ENCODE measurements at places on chromosomes 1 and 21.
A peak's percentile ranks its signal among the peaks of the same experiment; 100 is the strongest.

GRCh38 chr1:14543191-14543840, 55.2 kb upstream of the KAZN start:
- H3K36me3 ChIP-seq, result no peaks in the 10 kb centered on the region
- H3K4me1 ChIP-seq, result no peaks in the 10 kb centered on the region
- no peak for DNase-seq
- H3K4me3 ChIP-seq, result no peak overlapping the region
- H3K27ac ChIP-seq, result no peak overlapping the region

DNA sequence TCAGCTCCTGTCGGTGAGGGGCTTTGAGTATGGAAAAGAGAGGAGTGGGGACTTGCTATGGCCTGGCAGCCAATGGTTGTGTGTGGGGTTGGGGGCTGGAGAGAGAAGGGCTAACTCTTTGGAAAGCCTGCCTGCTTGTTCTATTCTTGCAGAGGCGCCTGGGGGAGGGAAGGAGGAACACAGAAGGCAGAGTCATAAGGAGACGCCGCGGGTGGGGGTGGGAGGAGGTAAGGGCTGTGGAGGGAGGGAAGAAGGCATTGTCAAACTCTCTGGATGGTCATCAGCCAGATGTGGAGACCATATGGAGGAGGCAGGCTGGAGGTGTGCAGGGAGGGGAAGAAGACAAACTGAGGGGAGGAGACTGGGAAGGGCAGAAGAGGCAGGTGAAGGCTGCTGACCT, 70.0 kb downstream of the PLXNA2 start:
- H3K27ac ChIP-seq, result no peak overlapping the region
- H3K36me3 ChIP-seq, result no peaks in the 10 kb centered on the region
- H3K27me3 ChIP-seq, result peaks cover 27% of the 10 kb centered on the region
- H3K4me1 ChIP-seq, result no peaks in the 10 kb centered on the region
- DNase-seq, result no peak
- H3K4me3 ChIP-seq, result no peak overlapping the region

- no peaks in the 10 kb centered on the region for H3K4me1 ChIP-seq
- DNase-seq, result no peak
- no peak overlapping the region for H3K27ac ChIP-seq
- H3K27me3 ChIP-seq, result peaks cover 2% of the 10 kb centered on the region
Measured at GRCh38 chr1:162908236-162908635, 47.3 kb upstream of the CCDC190 start.

GRCh38 chr1:169853341-169853740, 40.4 kb downstream of the SCYL3 start:
- H3K4me1 ChIP-seq, result no peaks in the 10 kb centered on the region
- no peak for DNase-seq
- H3K27me3 ChIP-seq, result no peaks in the 10 kb centered on the region
- no peak overlapping the region for H3K4me3 ChIP-seq
- H3K36me3 ChIP-seq, result peaks cover 68% of the 10 kb centered on the region
- H3K27ac ChIP-seq, result no peak overlapping the region

GRCh38 chr1:5637171-5637570, 355.1 kb downstream of the NPHP4 start:
- no peak overlapping the region for H3K27ac ChIP-seq
- peaks cover 10% of the 10 kb centered on the region for H3K27me3 ChIP-seq
- H3K36me3 ChIP-seq, result no peaks in the 10 kb centered on the region
- no peaks in the 10 kb centered on the region for H3K4me1 ChIP-seq
- DNase-seq, result peak; percentile 38

GRCh38 chr1:85047144-85047471, 1.2 kb downstream of the MCOLN3 start:
- H3K27ac ChIP-seq, result no peak overlapping the region
- DNase-seq, result no peak
- H3K4me3 ChIP-seq, result peak overlapping the region; percentile 51
- no peaks in the 10 kb centered on the region for H3K36me3 ChIP-seq
- peaks cover 51% of the 10 kb centered on the region for H3K27me3 ChIP-seq

DNA sequence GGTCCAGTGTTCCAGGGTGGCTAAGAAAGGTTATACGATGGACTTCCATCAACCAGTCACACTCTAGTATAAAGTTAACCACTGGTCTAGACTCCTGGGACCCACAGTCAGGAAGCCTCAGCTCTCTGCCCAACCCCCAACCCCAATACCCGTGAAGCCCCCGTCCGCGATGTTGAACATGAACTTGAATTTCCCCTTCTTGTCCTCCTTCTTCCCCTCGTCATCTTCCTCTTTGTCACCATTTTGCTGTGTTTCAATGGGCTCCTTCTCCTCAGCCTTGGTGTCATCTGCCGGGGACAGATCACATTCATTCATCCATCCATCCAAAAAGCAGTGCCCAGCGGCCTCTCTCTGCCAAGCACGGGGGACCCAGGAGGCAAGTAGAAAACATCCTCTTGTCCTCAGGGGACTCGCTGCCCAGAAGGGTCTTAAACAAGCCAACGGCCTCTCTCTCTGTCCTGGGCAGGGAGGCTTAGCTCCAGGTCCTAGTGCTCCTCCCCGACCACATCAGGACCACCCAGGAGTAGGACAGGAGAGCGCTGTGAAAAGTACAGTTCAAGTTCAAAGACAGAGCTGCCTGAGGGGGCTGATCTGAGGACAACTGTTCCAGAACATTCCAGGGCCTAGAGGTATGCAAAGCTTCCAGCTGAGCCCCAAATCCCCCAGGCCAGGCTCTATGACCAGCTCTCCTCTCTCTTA, 66.5 kb downstream of the KCNAB2 start:
- H3K4me1 ChIP-seq, result no peaks in the 10 kb centered on the region
- H3K27ac ChIP-seq, result no peak overlapping the region
- H3K36me3 ChIP-seq, result no peaks in the 10 kb centered on the region
- peaks cover 23% of the 10 kb centered on the region for H3K27me3 ChIP-seq

- H3K36me3 ChIP-seq, result peaks cover 55% of the 10 kb centered on the region
- peak overlapping the region; percentile 96 for H3K27ac ChIP-seq
- peak overlapping the region; percentile 98 for H3K4me3 ChIP-seq
- no peaks in the 10 kb centered on the region for H3K27me3 ChIP-seq
- DNase-seq, result peak; percentile 69
Measured at GRCh38 chr1:101235696-101236515, 913 bp upstream of the S1PR1 start.

- H3K27ac ChIP-seq, result peak overlapping the region; percentile 81
- H3K27me3 ChIP-seq, result peaks cover 5% of the 10 kb centered on the region
- H3K4me3 ChIP-seq, result peak overlapping the region; percentile 16
- peak; percentile 68 for DNase-seq
- no peaks in the 10 kb centered on the region for H3K36me3 ChIP-seq
Measured at GRCh38 chr1:223189903-223190724, 47.1 kb upstream of the TLR5 start.

- no peak for DNase-seq
- H3K4me1 ChIP-seq, result peaks cover 34% of the 10 kb centered on the region
- H3K4me3 ChIP-seq, result no peak overlapping the region
- H3K27me3 ChIP-seq, result peaks cover 9% of the 10 kb centered on the region
Measured at GRCh38 chr1:8165595-8166360, 139.7 kb upstream of the ERRFI1 start.

DNA sequence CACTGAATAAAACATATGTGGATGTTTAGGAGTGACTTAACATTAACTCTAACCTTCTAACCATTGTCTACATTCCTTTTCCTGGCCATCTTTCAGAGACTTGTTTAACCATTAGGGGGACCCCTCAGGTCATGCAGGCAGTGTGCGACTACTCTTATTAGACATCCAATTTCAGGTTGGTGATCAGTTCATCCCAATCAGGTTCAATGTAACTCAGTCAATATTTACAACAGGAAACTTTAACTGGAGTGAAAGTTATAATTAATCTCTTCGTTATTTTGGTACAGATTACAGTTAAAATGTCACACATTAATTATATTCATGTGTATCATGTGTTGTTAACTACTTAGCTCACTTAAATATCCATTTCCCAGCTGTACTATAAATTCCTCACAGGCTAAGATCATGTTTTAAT, 68.8 kb upstream of the RGS1 start:
- H3K27me3 ChIP-seq, result no peaks in the 10 kb centered on the region
- no peaks in the 10 kb centered on the region for H3K36me3 ChIP-seq
- no peak overlapping the region for H3K4me3 ChIP-seq
- H3K4me1 ChIP-seq, result no peaks in the 10 kb centered on the region
- no peak overlapping the region for H3K27ac ChIP-seq

GRCh38 chr1:30446095-30446494, 277.3 kb downstream of the MATN1 start:
- DNase-seq, result no peak
- H3K4me3 ChIP-seq, result no peak overlapping the region
- H3K27me3 ChIP-seq, result no peaks in the 10 kb centered on the region
- H3K36me3 ChIP-seq, result no peaks in the 10 kb centered on the region

DNA sequence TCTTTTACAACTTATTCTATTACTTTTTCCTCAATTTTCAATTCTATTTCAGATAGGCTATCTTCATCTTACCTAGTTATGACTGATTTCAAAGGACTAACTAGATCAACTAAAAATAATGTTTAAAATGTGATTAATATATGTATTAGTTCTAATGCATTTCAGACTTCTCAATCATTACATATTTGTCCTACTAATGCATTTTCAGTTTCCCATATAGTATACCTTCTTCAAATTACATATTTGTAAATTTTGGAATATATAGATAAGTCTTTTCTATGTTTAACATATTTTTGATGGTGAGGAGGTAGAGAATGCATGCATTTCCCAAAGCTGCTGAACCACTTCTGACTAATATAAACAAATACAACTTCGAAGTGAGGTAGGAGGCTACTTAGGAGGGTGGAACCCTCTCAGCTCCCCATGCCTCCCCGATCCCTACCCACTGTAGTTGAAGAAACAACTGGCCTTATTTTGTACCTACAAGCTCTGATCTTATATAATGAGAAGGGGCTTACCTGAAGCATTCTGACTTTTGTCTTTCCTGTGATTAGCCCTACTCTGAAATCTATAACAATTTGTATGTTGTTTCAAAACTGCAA, 1.7 kb downstream of the TRMT1L start:
- peaks cover 8% of the 10 kb centered on the region for H3K36me3 ChIP-seq
- no peak overlapping the region for H3K27ac ChIP-seq
- H3K4me3 ChIP-seq, result peak overlapping the region; percentile 99
- no peak for DNase-seq
- no peaks in the 10 kb centered on the region for H3K27me3 ChIP-seq

GRCh38 chr21:44017601-44018000, 5.5 kb downstream of the TRAPPC10 start:
- no peak overlapping the region for H3K27ac ChIP-seq
- H3K4me1 ChIP-seq, result peaks cover 76% of the 10 kb centered on the region
- H3K4me3 ChIP-seq, result no peak overlapping the region
- no peaks in the 10 kb centered on the region for H3K27me3 ChIP-seq
- H3K36me3 ChIP-seq, result peaks cover 27% of the 10 kb centered on the region
- DNase-seq, result no peak

DNA sequence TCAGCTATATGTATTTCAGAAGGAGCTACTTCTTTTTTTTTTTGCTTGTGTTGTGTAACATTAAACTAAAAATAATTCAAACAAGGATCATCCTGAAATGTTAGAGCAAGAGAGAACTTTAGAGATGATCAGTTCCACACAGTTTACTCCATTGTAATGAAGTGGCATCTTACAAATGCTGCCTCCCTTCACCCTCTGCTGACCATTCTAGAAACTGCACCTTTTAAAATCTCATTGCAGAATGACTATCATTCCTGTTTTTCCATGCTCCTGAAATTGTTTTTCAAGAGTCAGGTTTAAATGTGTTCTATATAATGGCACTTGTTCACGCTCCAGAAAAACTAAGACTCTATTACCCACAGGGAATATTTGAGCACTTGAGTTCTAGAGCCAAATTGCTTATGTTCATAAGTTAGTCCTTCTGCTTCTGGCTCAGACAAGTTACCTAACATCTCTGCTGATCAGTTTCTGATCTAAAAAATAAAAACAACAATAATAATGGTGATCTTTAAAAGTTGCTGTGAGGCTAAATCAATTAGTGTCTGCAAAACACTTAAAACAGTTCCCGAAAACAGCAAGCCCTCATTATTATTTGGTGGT, 21.5 kb upstream of the SLC44A5 start:
- no peak overlapping the region for H3K4me3 ChIP-seq
- no peaks in the 10 kb centered on the region for H3K36me3 ChIP-seq
- no peak for DNase-seq
- no peak overlapping the region for H3K27ac ChIP-seq

DNA sequence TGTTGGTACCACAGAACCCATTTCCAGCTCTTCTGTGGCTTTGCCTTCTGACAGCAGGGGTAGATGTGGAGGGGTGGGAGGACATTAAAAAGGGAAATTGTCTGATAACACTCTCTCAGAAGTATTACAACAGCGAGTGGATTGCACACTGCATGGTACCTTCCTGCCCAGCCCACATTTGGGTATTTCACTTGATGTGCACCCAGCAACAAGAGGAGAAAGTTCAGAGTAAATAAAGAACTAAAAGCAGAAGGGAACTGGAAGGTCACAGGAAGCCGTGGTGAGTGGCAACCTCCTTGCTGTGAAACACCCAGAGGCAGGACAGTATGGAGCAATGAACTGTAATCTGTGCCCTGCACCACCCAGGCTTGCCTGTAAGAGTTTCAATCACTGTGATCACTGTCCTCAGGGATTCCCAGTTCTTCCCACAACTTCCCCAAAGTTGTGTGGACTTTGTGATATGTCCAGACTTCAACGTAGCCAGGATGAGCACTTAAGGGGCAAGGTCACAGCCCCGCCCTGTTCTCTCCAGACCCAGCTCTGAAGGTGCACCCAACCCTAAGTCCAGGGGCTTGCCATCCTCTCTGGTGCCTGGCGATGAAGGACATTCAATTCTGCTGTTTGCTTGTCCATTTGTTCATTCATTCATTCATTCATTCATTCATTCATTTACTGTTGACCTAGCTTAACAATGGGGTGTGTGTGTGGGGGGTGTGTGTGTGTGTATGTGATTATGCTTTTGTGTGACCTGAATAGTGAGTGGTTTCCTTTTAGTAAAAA, 18.7 kb upstream of the F5 start:
- peak; percentile 78 for DNase-seq
- H3K36me3 ChIP-seq, result peaks cover 10% of the 10 kb centered on the region
- peaks cover 54% of the 10 kb centered on the region for H3K4me1 ChIP-seq
- H3K27me3 ChIP-seq, result no peaks in the 10 kb centered on the region

GRCh38 chr1:19483261-19483660, 2.1 kb downstream of the CAPZB start:
- peak overlapping the region; percentile 92 for H3K27ac ChIP-seq
- peaks cover 75% of the 10 kb centered on the region for H3K4me1 ChIP-seq
- peak overlapping the region; percentile 95 for H3K4me3 ChIP-seq
- H3K36me3 ChIP-seq, result peaks cover 45% of the 10 kb centered on the region
- DNase-seq, result peak; percentile 54

DNA sequence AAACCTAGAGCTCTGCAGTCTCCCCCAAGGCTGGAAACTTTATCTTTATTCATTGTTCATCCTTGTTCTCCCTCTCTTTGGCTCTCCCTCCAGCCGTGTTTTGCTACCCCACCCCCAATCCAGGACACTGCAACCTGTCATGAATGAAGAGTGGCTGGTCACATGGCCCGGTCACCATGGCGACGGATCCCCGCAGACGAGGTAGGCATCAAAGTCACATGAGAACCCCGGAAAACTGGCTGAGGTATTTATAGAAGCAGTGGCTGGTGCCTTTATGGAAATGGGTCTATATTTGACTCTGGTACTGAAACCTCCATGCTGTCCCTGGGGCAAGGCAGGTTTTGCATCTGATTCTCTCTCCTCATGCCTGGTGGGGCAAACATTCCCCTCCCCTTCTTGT, 13.4 kb upstream of the SLC6A17 start:
- no peaks in the 10 kb centered on the region for H3K36me3 ChIP-seq
- peaks cover 8% of the 10 kb centered on the region for H3K4me1 ChIP-seq
- no peak overlapping the region for H3K4me3 ChIP-seq
- H3K27me3 ChIP-seq, result peaks cover 35% of the 10 kb centered on the region
- no peak overlapping the region for H3K27ac ChIP-seq

- no peak for DNase-seq
- H3K27ac ChIP-seq, result no peak overlapping the region
- no peaks in the 10 kb centered on the region for H3K36me3 ChIP-seq
Measured at GRCh38 chr21:30986965-30987364, 51.3 kb downstream of the KRTAP19-8 start.

- H3K27ac ChIP-seq, result peak within 1 kb of the TSS; percentile 98
- H3K4me1 ChIP-seq, result peaks cover 37% of the 10 kb centered on the region
- DNase-seq, result peak; percentile 79
- H3K27me3 ChIP-seq, result no peaks in the 10 kb centered on the region
Measured at GRCh38 chr1:110872745-110873720, at the start of gene CD53. TSS of gene CD53 (plus strand) at chr1:110873148. CDS start at chr1:110891409, 18,261 bp downstream.

Data from activated CD8-positive, alpha-beta T cell treated with anti-CD3 and anti-CD28 coated beads, Interleukin-2, amount 10 ng/mL, durations not matched to agents 7 days and 5 days (primary cell).